ENCODE measurements at places on chromosomes 5 and 9.

DNA sequence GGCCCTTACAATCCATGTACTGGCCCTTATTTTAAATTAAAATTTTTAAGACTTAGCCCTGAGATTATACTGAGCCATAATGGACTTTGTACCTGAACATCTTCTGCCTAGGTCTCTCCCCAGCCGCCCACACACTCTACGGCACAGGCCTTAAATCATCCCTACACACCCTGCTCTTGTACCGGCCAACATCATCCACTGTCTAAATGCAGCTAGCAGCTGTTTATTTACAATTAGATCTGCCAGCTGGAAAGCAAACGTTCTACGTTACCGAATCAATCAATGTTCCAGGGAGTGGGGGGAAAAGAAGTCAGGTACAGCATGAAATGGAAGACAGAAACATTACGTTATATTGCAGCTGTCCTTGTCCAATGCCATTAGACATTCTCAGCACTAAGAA is 88.4 kb upstream of the GRAMD2B start:
- DNase-seq, result no peak

- DNase-seq, result no peak
Measured at GRCh38 chr5:151699071-151699901, 12.6 kb upstream of the SPARC start.

DNA sequence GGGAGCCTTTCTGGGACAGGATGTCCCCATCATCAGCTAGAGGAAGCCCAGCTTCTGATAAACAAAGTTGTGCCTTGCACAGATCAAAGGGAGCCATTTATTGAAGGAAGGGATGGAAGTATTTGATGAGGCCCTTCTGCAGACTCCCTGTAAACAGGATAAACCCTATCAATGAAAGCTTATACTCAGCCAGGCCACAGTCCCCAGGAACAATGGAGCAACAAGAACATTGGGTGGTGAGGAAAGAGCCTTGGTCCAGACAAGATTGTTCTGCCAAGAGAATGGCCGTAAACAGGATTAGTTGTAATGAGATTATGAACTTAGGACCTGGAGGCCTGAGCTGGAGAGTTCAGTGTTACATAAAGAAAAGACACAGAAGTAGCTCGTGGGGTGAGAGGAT is 40.5 kb upstream of the LIFR start:
- no peak for DNase-seq

GRCh38 chr9:4979239-4979638 is 5.8 kb upstream of the JAK2 start:
- DNase-seq, result no peak

GRCh38 chr5:120207129-120207528 is 257.0 kb upstream of the PRR16 start:
- no peak for DNase-seq

Data from central memory CD4-positive, alpha-beta T cell (primary cell).